ENCODE measurements at places on chromosomes 7 and 10.

DNA sequence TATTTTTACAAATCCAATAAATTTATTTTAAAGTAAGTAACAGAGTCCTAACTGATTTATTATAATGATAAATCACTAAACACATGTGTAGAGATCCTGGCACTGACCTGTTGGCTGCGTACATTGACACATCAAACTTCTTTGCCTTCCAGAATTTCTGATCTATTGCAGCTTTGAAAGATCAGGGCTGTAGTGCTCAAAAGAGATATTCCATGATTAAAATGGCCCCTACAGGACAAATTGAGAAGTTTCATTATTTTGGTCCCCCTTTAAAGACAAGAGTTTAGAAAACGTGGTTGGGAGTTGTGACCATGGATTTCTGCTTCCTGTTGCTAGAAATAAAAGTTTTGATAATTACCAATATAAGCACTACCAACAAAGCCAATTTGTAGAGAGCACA is 87.7 kb upstream of the PDK4 start:
- DNase-seq = no peak

DNA sequence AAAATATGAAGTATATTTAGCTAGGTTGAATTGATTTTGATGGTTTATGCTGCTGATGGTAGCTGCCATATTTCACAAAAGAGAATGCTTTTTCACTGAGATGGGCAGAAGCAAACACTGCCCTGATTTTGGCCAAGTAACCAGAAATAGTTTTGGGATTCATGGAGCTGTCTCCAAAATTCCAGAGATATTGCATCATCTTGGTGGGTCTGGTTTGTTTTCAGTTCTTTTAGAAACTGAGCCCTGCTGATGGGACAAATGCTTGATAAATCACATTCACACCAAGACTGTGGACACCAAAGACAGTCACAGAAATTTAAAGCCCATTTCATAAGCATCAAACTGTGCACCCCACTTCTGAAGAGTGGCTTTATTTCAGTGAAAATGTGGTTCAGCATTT is 140.5 kb downstream of the BICC1 start:
- DNase-seq = no peak

DNA sequence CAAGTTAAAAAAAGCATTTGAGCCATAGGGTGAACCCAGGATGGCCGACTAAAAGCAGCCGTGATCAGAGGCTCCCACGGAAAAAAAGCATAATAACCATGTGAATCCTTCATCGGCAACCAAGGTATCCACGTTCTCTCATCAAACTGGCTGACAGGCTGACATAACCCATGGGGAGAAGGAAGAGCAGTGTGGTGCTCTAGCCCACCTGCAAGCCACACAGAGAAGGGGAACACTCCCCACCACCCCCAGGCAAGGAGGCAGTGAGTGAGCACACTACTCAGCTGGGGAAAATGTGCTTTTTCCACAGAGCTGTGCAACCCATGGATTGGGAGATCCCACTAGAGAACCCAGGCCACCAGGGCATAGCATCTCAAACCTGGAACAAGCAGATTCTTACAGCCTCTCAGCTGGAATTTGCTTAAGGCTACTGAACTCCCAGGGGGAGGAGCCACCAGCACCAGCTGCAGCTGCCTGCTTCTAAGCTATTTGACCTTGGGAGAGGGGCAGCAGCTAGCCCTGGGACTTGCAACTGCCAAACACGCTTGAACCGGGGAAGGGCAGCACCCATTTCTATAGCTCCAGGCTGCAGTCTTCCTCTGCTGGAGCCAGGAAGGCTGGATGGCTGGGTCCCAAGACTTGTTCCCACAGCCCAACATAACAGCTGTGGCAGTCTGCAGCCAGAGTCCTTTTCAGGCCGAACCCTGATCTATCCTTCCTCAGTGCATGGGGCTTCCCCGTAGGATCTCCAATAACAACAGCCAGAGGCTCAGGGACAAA is 178.2 kb upstream of the NRG3 start:
- no peak for DNase-seq

DNA sequence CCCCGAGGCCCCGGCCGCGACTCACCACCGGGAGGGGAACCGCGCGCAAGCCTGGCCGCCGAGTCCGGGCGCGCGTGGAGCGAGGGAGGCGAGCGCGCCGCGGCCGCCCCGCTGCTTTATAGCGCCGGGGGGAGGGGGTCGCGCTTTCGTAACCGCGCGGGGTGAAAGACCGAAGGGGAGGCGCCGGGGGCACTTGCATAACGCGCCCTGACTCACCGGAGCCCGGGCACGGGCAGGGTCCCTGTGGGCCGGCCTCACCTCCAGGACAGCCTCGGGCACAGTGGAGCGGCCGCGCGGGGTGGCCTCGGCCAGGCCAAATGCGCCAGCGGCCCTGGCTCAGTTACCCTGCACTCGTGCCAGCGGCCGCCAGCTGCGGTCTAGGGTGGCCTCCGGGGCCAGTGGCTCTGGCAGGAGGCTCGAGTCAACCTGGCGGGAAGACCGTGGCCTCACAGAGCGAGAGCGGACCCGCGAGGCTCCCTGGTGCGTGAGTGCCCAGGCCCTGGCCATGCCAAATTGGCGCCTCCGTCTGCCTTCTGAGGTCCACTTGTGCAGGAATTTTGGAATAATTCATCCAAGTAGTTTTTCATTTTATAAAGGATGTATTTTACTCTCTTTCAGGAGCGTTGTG is at the start of gene RBP4:
Gene RBP4, minus strand, starts transcription at position 90 of the 628 bp plus-strand sequence. CDS start 207 bp downstream, outside the sequence.
- DNase-seq = no peak

GRCh38 chr7:129769866-129770808 is 158.6 kb downstream of the NRF1 start:
- DNase-seq = no peak

- DNase-seq = no peak
Measured at GRCh38 chr10:24495666-24496460, 227.8 kb downstream of the ARHGAP21 start.

DNA sequence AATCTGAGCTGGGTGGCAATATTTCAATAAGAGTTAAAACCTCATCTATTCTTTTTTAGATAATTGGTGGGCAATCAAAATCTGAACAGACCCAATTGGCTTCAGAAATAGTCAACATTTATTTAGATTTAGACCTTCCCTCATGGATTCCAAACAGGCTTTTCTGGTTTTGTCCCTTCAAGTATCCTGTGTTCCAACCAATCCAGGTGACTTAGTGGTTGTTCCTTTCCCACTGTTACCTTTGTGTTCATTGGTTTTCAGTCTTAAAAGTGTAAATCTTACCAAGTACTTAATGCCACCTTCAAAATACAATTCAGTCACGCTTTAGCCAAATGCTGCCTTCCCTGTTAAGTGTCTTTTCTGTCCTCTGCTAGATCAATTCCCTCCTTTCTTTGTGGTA is 85.9 kb downstream of the AHR start:
- DNase-seq = no peak

GRCh38 chr10:126854726-126855495 is 50.3 kb upstream of the DOCK1 start:
- no peak for DNase-seq

DNA sequence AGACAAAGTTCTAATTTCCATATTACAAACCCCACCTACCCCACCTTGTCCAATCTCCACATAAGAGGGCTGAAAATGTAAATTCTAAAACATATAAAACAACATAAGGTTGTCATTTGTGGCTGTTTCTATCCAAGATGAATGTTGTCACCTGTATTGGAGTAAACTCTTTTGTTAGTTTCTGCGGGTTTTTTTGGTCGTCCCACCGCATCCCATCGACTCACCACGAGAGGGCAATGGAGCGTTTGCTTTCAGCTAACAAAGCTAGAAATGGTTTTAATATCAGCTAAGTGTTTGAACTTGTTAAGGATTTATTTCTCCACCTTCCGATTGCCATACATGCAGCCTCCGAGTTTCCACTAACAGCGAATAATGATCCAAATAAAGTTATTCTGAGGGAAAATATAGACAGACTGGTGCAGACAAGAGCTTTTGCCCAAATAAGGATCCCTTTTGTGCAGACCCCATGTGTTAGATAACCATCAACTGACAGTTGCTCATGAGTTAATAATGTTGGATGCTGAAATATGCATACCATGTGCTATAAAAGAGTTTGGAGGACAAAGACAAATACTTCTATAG is 137.2 kb downstream of the ARID5B start:
- DNase-seq = peak; percentile 78

DNA sequence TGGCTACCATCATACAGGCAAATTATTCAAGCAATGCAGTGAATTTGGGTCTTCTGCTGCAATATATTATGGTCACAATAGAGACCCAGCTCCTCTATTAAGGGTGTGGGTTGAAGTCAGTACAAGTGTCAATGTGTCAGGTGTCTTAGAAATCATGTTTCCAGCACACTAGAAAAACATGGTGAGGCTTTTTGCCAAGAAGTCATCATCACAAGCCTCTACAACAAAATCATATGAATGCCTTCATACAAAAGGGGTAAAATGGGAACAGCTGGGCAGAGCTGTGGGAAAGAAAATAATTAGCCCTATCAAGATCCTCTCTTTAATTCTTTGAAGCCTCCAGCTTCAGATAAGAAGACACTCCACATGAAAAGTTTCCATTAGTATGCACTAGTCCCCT is 37.2 kb downstream of the FAM13C start:
- DNase-seq = no peak

- no peak for DNase-seq
Measured at GRCh38 chr10:42149722-42150427, 488.5 kb downstream of the ZNF33B start.

- no peak for DNase-seq
Measured at GRCh38 chr10:99235658-99236626, at the start of gene HPSE2. TSS of gene HPSE2 (minus strand) at chr10:99235852.

GRCh38 chr10:78078539-78079330 is 45.1 kb downstream of the RPS24 start:
- no peak for DNase-seq

DNA sequence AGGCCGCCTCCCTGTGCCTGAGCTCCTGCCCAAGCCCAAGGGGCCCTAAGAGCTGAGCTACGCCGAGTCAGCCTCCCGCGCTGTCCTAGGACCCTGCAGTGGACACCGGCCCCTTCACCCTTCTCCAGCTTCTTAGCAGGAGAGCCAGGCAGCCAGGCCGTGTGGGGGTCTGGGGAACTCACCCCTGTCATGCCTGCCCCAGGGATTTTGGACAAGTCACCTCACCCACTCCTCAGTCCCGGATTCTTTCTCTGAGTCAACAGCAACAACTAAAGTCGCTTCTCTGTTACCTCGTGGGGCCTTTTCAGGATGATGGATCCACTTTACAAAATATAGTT is 79.3 kb downstream of the MKI67 start:
- no peak for DNase-seq

GRCh38 chr10:88756660-88757059 is 3.2 kb upstream of the LIPN start:
- DNase-seq = no peak

Measured in RWPE1 (cell line).